Psoas muscle (tissue), 8 donors: ENCODE measurements at places on chromosomes 2 and 18. TPM values are rescaled to one million over a fixed set of nuclear protein-coding genes. Genes with fewer than 3 reads are reported as not detected.

The SDC1 gene
- total RNA-seq: 0.38 TPM

The MLPH gene
- 0.91 TPM for total RNA-seq

The DAW1 gene
- not detected for total RNA-seq

The RAB11FIP5 gene
- total RNA-seq: 22.9 TPM

The M1AP gene
- total RNA-seq: not detected

The RMDN2 gene
- total RNA-seq: 3.3 TPM

The TIMM21 gene
- total RNA-seq: 52.6 TPM

The RGPD3 gene
- 0.13 TPM for total RNA-seq

The NTSR2 gene
- total RNA-seq: 0.18 TPM

The MAP3K19 gene
- total RNA-seq: not detected

The CCDC150 gene
- total RNA-seq: 1.4 TPM

DNA sequence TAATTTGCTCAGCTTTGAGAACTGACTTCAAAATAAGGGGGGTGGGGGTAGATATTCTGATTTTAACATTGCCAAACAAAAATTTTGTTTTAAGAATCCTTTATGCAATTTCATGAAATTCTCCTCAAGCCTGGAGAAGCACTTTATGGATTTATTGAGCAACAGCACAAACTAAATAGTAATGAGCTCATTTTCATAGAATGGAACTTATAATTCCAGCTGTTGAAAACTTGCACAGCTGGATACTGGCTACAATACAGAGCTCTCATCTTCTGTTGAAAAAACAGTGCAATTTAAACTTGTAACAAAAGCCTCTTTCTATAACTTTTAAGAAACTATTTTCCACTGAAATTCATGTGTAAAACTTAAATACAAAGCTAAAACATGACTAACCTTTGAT, 137.6 kb upstream of the FN1 start:
- no peaks in the 10 kb centered on the region for H3K36me3 ChIP-seq
- H3K27ac ChIP-seq: no peak overlapping the region
- no peak overlapping the region for H3K4me3 ChIP-seq
- no peaks in the 10 kb centered on the region for H3K4me1 ChIP-seq
- DNase-seq: no peak

DNA sequence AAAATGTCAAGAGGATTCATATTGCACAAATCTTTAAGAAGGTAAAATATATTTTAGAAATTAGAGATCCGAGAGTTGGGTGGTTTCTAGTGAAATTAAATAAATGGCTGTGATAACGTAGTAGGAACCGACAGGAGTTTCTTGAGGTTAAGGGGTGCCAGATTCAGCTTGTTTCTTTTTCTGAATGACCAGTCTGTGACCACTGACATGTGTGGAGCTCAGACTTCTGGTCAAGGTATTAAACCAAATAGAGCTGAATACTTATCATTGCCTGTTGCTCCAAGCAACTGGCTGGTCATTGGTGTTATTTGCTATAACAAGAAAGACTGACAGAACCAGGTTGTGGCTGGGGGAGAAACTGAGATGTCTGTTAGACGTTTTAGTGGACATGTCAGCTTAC, 408.2 kb upstream of the HS6ST1 start:
- no peak for DNase-seq
- no peaks in the 10 kb centered on the region for H3K27me3 ChIP-seq
- H3K27ac ChIP-seq: no peak overlapping the region
- no peaks in the 10 kb centered on the region for H3K4me1 ChIP-seq
- H3K4me3 ChIP-seq: no peak overlapping the region

GRCh38 chr2:39996653-39997080, 217.6 kb upstream of the THUMPD2 start:
- no peaks in the 10 kb centered on the region for H3K36me3 ChIP-seq
- H3K27ac ChIP-seq: no peak overlapping the region
- no peak for DNase-seq
- no peaks in the 10 kb centered on the region for H3K4me1 ChIP-seq

DNA sequence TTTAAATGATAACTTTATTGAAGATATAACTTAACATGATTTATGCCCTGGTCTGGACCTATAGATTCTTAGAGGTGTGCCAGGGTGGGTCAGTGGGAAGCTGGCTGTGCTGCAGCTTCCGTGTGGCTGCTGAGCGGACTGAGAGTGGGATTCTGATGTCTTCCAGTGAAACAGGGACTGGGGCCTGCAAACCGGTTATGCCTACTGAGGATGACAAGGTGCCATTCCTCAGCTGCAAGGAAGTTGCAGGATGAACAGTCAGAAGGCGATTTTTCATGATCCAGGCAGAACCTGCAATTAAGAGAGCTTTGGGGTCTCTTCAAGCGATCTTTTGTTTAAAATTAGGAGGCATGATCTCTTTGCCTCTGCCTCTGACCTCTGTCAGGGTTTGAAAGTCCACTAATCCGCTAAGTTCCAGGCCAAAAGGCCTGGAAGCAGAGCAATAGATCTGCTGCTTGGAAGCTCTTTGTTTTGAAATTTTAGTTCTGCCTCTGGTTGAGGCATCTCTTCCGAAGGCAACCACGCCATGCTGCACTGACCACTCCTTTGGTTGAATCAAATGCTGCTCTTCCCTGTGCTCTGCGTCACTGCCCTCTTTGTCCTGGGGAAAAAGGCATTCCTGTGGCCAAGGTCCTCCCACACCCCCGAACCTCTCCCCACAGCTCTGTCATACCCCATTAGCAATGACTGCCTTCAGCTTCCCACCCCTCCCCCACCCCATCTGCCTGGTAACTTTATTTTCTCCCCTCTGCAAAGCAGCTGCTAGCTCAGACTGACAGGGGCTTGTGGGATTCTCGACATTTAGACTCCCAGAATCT, 2.0 kb downstream of the TMEM169 start:
- no peak overlapping the region for H3K27ac ChIP-seq
- DNase-seq: no peak
- H3K4me1 ChIP-seq: no peaks in the 10 kb centered on the region
- H3K36me3 ChIP-seq: no peaks in the 10 kb centered on the region
- H3K4me3 ChIP-seq: no peak overlapping the region

DNA sequence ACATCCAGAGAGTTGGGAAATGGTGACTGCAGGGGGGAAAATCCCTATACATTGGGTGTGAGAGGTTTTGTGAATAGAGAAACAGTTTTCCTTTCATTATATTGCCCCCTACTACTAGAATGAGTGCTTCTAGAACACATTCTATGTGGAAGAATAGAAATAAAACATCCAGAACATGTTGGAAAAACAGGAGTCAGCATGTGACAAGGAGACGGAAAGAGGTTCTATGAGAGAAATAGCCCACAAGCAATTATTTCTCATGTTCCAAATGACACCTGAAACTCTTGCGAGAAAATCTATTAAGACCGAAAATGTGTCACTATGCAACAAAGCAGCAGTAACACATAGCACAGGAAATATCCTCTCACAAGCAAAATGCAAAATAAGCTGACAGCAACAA, 202.7 kb upstream of the SPOPL start:
- no peak overlapping the region for H3K27ac ChIP-seq
- no peaks in the 10 kb centered on the region for H3K4me1 ChIP-seq
- no peak overlapping the region for H3K4me3 ChIP-seq
- no peak for DNase-seq
- H3K27me3 ChIP-seq: no peaks in the 10 kb centered on the region

- H3K4me3 ChIP-seq: no peak overlapping the region
- H3K36me3 ChIP-seq: peaks cover 26% of the 10 kb centered on the region
- no peak for DNase-seq
- H3K27me3 ChIP-seq: no peaks in the 10 kb centered on the region
- no peaks in the 10 kb centered on the region for H3K4me1 ChIP-seq
- no peak overlapping the region for H3K27ac ChIP-seq
Measured at GRCh38 chr2:98647636-98648035, 39.2 kb downstream of the UNC50 start.

GRCh38 chr2:68730828-68731227, 3.8 kb upstream of the ARHGAP25 start:
- no peak overlapping the region for H3K4me3 ChIP-seq
- no peaks in the 10 kb centered on the region for H3K4me1 ChIP-seq
- no peak overlapping the region for H3K27ac ChIP-seq
- no peaks in the 10 kb centered on the region for H3K36me3 ChIP-seq
- H3K27me3 ChIP-seq: no peaks in the 10 kb centered on the region

DNA sequence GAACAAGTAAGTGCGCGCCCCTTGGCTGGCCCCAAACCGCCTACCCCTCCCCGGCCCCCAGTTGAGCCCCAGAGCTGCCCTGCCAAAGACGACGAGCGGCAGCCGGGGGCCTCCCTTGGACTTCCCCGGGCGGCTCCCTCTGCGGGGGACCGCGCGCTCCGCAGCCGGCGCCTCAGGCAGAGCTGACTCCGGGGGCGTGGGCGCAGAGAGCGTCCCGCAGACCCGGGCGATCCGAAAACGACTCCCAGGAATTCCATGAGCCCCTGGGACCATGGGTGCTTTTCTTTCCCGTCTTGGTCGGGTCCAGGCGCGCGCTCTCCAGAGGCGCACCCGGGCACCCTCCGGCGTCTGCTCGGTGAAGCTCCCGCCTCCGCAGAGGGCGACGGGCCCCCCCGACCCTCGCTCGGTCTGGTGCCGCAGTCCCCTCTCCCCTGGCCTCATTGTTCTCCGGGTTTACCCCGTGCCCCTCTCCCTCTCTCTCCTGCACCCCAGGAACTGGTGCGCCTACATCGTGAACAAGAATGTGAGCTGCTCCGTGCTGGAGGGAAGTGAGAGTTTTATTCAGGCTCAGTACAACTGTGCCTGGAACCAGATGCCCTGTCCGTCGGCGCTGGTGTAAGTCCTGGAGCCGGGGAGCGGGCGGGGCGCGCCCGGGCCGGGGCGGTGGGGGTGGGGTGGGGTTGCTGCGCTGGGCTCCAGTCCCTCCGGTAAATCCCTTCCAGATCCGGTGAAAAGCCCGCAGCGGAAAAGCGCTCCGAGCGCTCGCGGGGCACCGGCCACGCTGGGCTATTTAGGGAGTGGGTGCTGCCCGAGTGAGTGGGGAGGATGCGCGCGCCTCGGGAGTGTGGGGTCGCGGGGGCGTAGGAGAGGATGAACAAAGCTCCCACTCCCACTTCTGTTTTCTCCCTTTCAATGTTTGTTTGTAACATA, 776 bp downstream of the EMILIN2 start:
- DNase-seq: peak; percentile 50
- no peaks in the 10 kb centered on the region for H3K36me3 ChIP-seq
- H3K27me3 ChIP-seq: peaks cover 59% of the 10 kb centered on the region
- peak overlapping the region; percentile 63 for H3K4me3 ChIP-seq

DNA sequence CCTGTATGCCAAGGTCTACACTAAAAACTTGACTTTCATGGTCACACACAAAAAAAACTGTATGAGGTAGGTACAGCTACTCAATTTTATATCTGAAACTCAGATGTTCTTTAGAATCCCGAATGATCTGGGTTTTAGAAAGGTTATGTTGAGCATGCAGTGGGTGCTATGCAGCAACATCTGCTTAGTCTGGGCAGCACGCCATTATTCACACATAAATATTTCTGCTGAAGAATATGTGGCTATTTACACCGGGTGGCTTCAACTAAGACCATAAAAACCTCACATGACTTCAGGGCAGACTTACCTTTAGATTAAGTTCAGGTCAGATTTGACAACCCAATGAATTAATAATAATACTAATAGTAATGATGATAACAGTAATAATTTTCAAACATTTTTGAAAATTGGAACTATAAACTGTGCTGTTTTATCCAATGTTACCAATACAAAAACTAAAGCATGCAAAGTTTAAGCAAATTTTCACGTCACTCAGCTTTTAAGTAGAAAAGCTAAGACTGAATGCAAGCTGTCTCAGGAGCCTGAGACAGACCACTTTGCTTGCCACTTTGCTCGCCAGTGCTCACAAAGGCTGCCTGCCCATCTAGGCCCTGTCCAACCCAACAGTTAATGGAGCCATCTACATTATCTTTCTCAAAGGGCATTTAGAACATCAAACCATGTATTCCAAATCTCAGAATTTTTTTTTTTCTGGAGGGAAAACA, 292.0 kb downstream of the CNTNAP5 start:
- DNase-seq: no peak
- no peaks in the 10 kb centered on the region for H3K36me3 ChIP-seq
- no peak overlapping the region for H3K27ac ChIP-seq
- no peaks in the 10 kb centered on the region for H3K4me1 ChIP-seq

- H3K36me3 ChIP-seq: no peaks in the 10 kb centered on the region
- no peak for DNase-seq
- no peaks in the 10 kb centered on the region for H3K27me3 ChIP-seq
- no peak overlapping the region for H3K4me3 ChIP-seq
- H3K27ac ChIP-seq: no peak overlapping the region
Measured at GRCh38 chr18:64037812-64038414, 68.0 kb downstream of the SERPINB8 start.

- H3K4me3 ChIP-seq: no peak overlapping the region
- no peaks in the 10 kb centered on the region for H3K4me1 ChIP-seq
- H3K27me3 ChIP-seq: no peaks in the 10 kb centered on the region
- DNase-seq: no peak
- H3K27ac ChIP-seq: no peak overlapping the region
- no peaks in the 10 kb centered on the region for H3K36me3 ChIP-seq
Measured at GRCh38 chr18:51342815-51343214, 145.3 kb upstream of the MEX3C start.

DNA sequence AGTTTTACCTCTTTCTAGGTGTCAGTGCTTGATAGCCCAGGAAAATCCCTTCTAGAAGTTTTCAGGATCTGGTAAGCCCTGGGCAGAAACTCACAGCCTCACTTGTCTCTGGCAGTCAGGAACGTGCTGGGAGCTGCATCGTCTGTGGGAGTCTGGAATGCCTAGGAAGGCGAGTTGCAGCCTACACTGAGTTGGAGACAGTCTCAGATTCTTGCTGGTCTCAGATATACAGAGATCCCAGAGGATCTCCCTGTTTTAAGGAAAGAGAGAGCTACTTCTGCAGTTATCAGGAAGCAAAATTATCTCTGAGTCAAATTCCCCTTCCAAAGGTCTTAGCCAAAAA, 104.4 kb upstream of the CDC42EP3 start:
- H3K4me3 ChIP-seq: no peak overlapping the region
- peaks cover 20% of the 10 kb centered on the region for H3K4me1 ChIP-seq
- no peaks in the 10 kb centered on the region for H3K27me3 ChIP-seq
- no peak for DNase-seq
- peak overlapping the region; percentile 10 for H3K27ac ChIP-seq

DNA sequence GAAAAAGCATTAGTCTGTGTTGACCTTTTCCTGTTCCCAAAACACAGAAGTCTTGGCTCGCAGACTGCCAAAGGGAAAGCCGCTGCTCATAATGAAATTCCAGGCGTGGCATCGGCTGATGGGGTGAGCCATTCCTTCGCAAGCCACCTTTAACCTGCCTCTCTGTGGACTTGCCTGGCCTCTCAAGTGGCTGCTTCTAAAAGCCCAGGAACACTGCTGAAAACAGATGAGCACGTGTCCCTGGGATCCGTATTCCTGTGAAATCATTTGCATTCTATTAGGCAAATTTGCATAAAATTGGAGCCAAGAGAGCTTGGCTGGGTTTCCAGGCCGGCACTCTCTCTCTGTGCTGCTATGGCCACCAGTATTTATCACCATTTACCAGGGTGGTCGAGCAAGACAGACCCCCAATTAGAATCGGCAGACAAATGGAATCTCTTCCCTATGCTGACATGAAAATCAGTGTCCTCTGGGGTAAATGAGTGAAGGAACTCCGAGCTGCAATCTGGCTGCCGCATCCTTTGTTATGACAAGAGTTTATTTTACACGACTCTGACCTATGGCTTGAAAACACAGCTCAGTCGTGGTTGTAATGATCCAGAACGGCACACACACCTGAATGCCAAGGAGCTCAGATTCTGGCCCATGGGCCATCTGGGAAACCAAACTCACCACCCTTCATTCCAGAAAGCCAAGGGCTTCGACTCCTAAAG, 21.7 kb downstream of the BCL2 start:
- no peak for DNase-seq
- H3K27me3 ChIP-seq: no peaks in the 10 kb centered on the region
